ENCODE measurements at places on chromosomes 7 and 10.

DNA sequence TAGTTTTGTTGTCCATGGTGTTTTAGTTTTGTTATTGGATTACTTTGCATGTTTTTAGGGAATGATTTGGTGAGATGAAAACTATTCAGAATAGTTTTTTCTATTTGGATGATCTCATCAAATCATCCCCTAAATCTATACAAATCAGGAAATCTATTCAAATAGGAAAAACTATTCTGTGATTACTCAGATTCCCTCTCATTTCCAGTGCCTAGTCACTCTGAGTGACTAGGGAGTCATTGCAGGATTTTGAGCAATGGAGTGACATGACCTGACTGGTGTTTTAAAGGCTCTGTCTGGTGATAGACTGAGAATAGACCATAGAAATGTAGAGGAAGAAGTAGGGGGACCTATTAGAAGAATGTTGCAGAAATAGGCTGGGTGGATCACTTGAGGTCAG, 72.4 kb downstream of the TPST1 start:
- no peak for DNase-seq

- no peak for DNase-seq
These were observed 64.7 kb downstream of the ADCY1 start for GRCh38 chr7:45638916-45639315.

DNA sequence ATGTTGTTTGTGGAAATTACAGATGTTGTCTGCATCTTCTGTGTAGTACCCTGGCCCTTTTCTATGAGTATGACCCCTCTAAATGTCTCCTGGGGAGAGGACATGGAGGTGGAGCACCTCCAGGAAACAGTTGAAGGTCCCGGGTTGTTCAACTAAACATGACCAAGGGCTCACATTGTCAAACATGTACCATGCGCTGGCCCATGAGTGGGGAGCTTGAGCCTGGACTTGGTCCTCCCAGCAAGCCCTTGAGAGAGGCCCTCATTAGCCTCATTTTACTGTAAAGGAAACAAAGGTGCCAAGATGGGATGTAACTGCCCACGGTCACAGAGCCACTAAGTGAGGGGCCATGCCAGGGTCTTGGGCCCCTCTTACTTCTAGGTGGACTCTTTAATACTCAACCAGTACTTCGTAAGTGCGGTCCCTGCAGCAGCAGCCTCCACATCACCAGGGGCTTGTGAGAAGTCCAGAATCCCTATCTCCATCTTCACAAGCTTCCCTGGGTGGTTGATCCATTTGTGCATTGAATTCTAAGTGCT, 31.2 kb downstream of the C10orf71 start:
- no peak for DNase-seq

DNA sequence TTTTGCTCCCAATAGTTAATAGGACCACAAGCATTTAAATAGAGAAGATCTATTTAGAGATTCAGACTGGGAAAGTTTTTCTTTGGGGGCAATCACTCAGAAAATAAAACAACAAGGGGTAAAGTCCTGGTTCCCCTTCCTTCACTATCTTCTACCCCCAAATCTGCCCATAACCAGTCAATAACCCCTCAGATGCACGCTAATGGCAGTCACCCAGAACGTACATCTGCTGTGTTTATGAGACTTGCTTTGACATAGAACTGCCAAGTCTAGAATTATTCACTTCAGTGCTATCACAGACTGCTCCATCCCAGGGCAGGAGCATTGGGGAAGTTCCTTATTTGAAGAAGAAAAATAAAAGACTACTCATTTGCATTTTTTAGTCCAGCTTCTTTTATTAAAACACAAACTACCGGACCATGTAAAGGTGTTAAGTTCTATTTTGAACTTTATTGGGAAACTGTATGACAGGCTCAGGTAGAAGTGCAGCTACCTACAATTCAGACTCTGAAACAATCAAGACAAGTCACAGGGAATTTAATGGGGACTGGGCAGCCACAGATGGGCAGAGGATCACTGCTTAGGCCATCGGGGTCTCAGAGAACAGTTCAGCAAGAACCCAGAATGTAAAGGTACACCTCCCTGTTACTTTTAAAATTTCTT, 38.4 kb downstream of the ANK3 start:
- no peak for DNase-seq

DNA sequence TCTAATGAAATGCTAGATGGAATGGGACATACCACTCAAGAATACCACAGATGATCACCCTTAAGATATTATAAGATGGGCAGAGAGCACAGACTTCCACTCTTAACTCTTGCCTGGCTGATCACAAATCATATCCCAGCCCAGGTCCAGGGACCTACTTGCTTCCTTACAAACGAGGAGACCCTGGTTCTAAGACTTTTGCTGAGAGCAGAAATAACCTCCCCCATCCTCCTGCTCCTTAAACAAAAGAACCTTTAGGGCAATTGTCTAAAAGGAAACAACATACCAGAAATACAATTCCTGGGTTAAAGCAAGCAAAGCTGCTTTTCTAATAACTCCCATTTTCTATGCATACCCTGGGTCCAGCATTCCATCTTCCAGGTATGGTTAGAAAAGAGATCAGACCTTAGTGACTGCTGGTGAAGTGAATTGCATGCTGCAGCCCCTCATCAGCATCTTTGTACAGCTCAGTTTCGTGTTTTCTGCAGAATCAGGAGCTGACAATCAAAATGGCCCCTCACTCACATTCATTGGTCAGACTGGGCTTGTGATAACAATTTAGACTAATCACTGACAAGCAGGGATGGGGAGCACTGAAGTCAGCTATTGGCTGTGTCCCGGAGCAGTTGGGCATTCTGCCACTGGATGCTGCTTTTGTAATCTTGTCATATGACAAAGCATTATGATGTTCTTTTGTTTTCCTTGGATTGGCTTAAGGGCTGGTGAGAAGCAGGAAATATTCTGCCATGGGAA, 14.6 kb downstream of the IFIT3 start:
- no peak for DNase-seq

- DNase-seq = no peak
These were observed 33.4 kb downstream of the XPNPEP1 start for GRCh38 chr10:109889867-109890266.

GRCh38 chr10:35092851-35093250, 2.7 kb upstream of the CUL2 start:
- no peak for DNase-seq

GRCh38 chr10:119448628-119449584, 93.6 kb downstream of the RGS10 start:
- DNase-seq = no peak

Measured in endothelial cell (in vitro differentiated cells).